ENCODE measurements at places on chromosomes 5 and 9. TPM values are rescaled to one million over a fixed set of nuclear protein-coding genes. Genes with fewer than 3 reads are reported as not detected.

GRCh38 chr9:135256581-135257354 lies 169.3 kb downstream of the OLFM1 start:
- DNase-seq = no peak

- DNase-seq = peak; percentile 44
Measured at GRCh38 chr9:123099042-123099441, 65.6 kb downstream of the GPR21 start.

DNA sequence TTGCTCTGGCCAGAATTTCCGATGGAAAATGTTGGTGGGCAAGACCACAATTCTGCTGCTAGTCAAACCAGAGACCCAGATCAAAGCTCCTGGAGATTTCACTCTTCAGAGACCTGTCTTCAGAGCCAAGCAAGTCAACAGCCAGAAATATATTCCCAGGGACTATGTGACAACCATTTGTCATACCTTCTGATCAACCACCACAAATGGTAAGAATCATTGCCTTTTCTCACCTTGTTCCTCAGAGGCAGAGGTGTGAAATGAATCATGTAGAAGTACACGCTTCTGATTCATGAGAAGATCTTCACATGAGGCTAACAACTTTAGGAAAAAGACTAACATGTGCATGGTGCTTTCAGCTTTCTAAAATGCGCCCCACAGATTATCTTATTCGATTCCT lies 53.5 kb downstream of the SUSD1 start:
- DNase-seq = no peak

DNA sequence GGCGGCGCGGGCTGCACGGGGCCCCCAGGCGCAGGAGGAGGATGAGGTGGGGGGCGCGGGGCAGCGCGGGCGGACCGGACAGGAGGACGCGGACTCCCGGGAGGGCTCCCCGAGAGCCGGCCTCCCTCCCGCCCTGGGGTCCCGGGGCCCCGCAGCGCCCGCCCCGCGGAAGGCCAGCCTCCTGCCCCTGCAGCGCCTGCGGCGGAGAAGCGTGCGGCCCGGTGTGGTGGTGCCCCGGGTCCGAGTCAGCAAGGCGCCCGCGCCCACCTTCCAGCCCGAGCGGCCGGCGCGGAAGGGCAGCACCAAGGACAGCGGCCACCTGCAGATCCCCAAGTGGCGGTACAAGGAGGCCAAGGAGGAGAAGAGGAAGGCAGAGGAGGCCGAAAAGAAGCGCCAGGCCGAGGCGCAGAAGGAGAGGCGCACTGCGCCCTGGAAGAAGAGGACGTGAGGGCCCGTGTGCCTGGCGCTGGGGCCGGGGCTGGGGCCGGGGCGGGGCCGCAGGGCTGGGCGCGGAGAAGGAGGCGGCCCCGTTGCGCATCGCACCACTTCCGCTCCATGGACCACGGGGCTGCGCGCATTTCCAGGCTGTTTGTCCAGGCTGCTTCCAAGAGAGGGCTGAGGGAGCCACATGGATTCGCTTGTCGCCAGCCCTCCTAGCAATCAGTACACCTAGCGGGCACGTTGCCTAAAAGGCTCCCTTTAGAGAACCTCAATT lies 86.0 kb downstream of the ANKRD33B start:
- no peak for DNase-seq

DNA sequence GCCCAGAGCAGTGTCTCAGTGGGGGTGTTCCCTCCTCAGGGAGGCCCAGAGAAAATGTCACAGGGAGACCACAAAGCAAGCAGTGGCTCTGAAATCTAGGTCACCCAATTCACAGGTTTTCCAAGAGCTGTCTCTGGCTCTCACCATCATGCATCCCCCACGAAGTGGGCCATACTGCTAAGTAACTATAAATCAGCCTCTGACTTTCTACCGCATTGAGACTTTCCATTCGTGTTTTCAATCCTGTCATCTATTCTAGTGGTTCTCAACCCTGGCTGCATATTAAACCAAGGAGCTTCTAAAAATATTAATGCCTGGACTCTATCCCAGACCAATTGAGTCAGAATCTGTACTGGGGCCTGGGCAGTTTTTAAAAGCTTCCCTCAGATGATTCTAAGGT lies 2.0 kb upstream of the C1QTNF3 start:
- no peak for DNase-seq

DNA sequence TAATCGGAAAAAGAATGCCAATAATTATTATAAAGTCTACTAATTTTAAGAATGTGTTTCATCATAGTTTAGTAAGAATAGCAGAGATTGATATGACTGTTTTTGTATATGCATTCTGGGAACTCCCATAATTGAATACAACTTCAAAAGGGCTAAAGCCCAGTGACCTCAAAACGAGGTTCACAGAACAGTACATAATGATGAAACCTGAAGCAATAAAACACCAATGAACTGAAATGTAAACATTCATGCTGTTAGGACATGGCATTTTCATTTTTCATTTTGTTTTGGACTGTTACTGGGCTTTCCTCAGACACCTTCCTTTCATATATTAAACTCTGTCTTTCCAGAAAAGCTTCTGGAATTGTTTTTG lies 684 bp upstream of the JMY start:
- no peak for DNase-seq

DNA sequence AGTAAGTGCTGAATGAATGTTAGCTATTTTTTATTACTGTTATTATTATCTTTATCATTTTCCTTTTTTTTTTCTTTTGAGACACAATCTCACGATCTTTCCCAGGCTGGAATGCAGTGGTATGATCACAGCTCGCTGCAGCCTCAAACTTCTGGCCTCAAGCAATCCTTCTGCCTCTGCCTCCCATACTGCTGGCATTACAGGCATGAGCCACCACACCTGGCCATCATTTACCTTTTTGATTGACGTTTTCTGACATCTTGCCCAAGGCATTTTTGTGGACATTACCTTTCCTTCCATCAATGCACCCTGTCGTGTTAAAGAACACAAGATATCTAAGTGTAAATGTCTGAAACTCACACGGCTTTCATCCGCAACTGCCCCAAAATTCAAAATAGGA lies 138.2 kb downstream of the GAS1 start:
- DNase-seq = no peak

TJP2 gene
- total RNA-seq = 4.5 TPM

HSPB3 gene
- total RNA-seq = 0.47 TPM

RASEF gene
- total RNA-seq = 0.31 TPM

Measured in occipital lobe (tissue), 3 donors.